Spinal cord (tissue), 10 donors: ENCODE measurements at places on chromosomes 2 and 18.

DNA sequence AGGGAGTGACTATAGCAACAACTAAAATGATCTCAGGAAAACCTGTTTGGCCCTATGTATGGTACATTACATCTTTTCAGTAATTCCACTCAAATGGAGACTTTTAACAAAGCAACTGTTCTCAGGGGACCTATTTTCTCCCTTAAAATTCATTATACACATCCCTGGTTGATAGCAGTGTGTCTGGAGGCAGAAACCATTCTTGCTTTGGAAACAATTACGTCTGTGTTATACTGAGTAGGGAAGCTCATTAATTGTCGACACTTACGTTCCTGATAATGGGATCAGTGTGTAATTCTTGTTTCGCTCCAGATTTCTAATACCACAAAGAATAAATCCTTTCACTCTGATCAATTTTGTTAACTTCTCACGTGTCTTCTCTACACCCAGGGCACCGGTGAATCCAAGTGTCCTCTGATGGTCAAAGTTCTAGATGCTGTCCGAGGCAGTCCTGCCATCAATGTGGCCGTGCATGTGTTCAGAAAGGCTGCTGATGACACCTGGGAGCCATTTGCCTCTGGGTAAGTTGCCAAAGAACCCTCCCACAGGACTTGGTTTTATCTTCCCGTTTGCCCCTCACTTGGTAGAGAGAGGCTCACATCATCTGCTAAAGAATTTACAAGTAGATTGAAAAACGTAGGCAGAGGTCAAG lies 955 bp downstream of the TTR start:
- no peak for DNase-seq

DNA sequence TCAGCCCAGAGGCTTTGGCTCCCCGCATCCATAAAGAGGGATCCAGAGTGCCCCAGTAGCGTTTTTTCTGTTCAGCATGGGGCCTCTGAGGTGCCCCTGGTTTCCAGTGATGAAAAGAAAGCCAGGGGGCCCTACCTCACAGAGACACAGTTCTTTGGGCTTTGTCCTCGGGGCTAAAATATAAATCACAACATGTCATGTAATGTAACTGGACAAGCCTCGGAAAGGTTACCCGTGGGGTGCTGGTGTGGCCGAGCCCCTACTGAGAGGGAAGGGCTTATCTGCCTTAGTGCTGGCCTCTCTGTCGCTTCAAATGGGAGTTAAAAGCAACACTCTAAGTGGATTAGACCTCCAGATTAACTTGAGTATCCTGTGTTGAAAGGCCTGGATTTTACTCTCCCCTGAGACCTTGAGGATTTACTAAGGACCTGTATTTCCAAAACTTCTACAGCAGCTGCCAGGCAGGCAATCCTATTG lies 251.6 kb upstream of the APCDD1 start:
- DNase-seq = no peak

GRCh38 chr2:188971432-188971861 lies 2.7 kb upstream of the COL3A1 start:
- no peak for DNase-seq

GRCh38 chr2:181741756-181742155 lies 61.4 kb upstream of the NEUROD1 start:
- DNase-seq = no peak
